ENCODE measurements at places on chromosomes 16 and 17. TPM values are rescaled to one million over a fixed set of nuclear protein-coding genes. Genes with fewer than 3 reads are reported as not detected.

DLX4 gene
- total RNA-seq, result 0.60 TPM

NPIPA3 gene
- 2.7 TPM for total RNA-seq

ARHGDIG gene
- total RNA-seq, result not detected

SLC38A7 gene
- total RNA-seq, result 4.6 TPM

GRCh38 chr17:47760409-47761140 lies 27.5 kb downstream of the TBX21 start:
- DNase-seq, result no peak

DNA sequence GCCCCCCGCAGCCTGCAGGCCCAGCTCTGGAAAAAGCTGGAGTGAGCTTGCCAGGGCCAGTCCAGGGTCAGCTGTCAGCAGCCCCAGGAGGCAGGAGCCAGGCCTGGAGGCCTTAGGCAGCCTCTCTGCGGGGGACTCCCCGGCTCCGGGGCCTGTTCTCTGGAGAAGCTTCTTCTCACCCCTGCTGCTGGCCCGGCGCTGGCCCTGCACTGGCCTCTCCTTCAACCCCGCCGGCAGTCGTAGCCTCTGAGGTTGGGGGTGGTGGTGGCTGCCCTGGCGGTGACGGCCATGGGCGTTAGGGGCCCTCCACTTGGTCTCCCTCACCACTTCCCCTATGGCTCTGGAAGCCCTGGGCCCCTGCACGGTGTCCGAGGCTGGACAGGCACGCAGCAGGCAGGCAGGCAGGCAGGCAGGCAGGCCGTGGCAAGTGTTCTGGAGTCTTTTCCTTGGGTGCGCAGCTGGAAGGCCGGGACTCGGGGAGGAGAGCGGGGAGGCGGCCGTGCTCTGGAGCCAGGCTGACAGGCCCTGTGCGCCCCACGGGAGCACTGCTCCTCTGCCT lies 2.1 kb downstream of the FOXF1 start:
- no peak for DNase-seq

- DNase-seq, result no peak
Measured at GRCh38 chr17:81534157-81535006, 6.2 kb downstream of the FSCN2 start.

ORC6 gene
- total RNA-seq, result 5.7 TPM
